Activated naive CD4-positive, alpha-beta T cell treated with anti-CD3 and anti-CD28 coated beads for 36 hours (primary cell): ENCODE measurements at places on chromosomes 7 and 10.

- no peaks in the 10 kb centered on the region for H3K27me3 ChIP-seq
- H3K4me1 ChIP-seq, result no peaks in the 10 kb centered on the region
- no peaks in the 10 kb centered on the region for H3K36me3 ChIP-seq
Observed at GRCh38 chr7:78845155-78845554, 608.3 kb downstream of the MAGI2 start.

DNA sequence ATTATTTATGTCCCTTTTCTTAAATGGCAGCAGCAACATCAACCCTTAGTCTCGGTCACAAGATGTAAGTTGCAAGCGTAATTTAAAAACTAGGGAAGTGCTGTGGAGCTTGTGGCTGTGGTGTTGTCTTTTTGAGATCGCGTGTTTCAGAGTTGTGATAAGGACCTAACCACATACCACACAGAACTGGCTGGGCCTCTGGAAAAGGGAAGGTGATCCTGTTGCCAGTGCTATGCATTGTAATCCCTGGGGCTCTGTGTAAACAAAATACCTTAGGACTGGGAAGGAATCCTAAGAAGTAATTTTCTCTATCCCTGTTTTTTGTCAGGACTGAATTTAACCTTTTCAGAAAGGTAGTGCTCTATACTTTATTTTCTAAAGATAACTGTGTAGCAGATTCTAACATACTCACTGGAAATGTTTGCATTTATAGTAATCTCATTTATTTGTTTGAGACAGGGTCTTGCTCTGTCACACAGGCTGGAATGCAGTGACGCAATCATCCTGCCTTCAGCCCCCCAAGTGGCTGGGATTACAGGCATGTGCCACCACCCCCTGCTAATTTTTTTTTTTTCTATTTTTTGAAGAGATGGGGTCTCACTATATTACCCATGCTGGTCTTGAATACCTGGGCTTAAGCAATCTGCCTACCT lies 60.4 kb downstream of the INPP5F start:
- no peaks in the 10 kb centered on the region for H3K36me3 ChIP-seq
- no peak overlapping the region for H3K27ac ChIP-seq
- no peak for DNase-seq
- no peak overlapping the region for H3K4me3 ChIP-seq

- peaks cover 46% of the 10 kb centered on the region for H3K4me1 ChIP-seq
- H3K4me3 ChIP-seq, result no peak overlapping the region
- H3K36me3 ChIP-seq, result no peaks in the 10 kb centered on the region
Observed at GRCh38 chr7:114835303-114835702, 86.6 kb upstream of the MDFIC start.

DNA sequence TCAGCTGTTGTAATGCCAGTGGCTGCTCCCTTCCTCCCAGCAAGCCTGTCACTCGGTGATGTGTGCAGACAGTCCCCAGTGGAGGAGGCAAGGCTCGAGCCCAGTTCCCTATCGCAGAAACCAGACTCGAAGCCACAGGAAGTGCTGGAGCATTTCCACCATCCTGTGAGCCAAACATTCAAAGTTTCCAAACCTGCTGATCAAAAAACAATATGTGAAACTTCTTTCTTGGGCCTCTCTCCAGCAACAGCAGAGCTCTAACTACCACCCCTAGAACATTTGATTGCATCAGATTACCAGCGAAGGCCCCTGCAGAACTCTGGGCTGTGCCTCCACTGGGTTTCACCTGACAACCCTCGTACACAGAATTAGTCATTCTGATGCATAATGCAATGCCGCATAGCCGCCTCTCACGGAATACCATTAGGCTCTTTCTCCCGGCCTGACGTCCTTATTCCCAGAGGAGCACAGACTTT lies 94.0 kb downstream of the ELMO1 start:
- peaks cover 88% of the 10 kb centered on the region for H3K4me1 ChIP-seq
- DNase-seq, result peak; percentile 87
- H3K4me3 ChIP-seq, result peak overlapping the region; percentile 96
- peak overlapping the region; percentile 97 for H3K27ac ChIP-seq
- peaks cover 24% of the 10 kb centered on the region for H3K36me3 ChIP-seq
